ENCODE measurements at places on chromosomes 1 and 21.

DNA sequence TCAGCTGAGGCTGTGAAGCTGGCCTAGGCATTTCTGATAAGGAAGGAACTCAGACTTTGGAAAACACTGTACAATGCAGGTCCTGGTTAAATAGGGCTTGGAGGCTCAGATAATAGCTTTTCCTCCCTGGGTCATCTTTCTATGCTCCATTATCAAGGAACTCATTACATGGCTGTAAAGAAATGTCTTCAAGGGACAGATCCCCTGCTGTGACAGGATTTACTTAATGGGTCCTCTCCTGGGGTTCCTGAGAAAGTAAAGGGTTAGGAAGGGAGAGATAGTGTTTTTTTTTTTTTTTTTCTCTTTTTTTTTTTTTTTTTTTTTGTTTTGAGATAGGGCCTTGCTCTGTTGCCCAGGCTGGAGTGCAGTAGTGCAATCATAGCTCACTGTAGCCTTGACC is 14.1 kb upstream of the SVBP start:
- DNase-seq = no peak

- DNase-seq = no peak
Measured at GRCh38 chr1:103275725-103276124, 167.4 kb upstream of the COL11A1 start.

DNA sequence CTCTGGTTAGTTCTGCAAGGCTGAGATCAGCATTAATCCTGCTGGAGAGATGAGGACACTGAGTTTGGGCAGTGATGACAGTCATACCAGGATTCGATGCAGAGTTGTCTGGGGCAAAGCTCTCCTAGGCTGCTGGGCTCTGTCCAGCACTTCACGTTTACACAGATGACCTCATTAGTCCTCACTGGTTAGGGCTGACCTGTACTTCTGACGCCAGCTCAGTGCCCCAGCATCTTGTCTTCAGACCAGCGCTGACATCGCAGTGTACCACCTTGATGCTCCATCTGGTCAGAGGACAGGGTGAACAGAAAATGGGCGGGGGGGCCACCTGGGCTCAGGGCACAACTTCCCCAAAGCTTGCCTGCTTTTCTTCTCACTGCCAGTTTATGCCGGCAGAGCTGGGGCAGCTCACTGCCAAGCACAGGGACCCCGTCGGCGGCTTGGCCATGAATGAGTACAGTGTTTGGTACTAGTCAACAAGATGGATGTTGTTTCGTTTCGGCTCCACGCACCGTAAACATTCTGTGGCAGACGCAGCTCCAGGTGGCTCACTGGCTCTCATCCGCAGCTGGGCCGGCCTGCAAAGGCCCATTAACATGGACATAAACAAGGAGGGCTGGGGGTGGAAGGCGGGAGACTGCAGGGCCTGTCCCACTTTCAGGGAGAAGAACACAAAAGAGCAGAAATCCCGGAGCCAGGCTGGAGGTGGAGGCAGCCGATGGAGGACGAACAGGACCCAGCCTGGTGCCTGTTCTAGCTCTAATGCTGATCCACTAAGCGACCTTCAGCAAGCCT is 118.7 kb downstream of the GLIS1 start:
- no peak for DNase-seq

- no peak for DNase-seq
Measured at GRCh38 chr1:3625151-3625907, 514 bp downstream of the TPRG1L start.

GRCh38 chr21:15065392-15066122 is 757 bp upstream of the NRIP1 start:
- DNase-seq = no peak

Measured in HS-27A (cell line).